ENCODE measurements at places on chromosomes 4 and X. TPM values are rescaled to one million over a fixed set of nuclear protein-coding genes. Genes with fewer than 3 reads are reported as not detected.

Gene PDLIM3
- 2.2 TPM for polyA plus RNA-seq

DNA sequence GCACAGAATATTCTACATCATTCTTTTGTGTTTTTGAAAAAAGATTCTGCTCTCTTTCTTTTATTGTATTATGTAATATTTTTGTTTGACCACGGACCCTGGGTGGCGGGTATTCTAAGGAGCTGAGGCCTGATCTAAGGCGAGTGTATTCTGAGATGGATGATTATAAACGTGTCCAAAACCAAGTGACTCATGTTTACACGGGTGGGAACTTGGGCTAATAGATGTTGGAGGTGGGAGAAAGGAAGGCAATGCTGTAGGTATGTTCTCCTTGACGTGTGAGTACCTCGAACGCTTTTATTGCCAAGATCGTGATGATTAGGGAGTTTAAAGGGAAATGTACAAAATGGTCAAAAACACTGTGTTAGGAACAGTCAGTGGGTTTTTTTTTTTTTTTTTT is 188.9 kb upstream of the FAT1 start:
- DNase-seq: no peak

Gene TRPC5OS
- polyA plus RNA-seq: 0.14 TPM

Gene GAGE1
- polyA plus RNA-seq: not detected

- DNase-seq: no peak
Observed at GRCh38 chr4:158042591-158043030, 130.2 kb downstream of the GASK1B start.

DNA sequence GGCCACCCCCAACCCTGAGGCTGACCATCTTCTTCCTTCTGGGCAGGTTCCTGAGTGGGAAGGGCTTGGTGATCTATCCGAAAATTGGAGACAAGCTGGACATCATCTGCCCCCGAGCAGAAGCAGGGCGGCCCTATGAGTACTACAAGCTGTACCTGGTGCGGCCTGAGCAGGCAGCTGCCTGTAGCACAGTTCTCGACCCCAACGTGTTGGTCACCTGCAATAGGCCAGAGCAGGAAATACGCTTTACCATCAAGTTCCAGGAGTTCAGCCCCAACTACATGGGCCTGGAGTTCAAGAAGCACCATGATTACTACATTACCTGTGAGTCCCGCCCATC is 9.7 kb downstream of the EFNB1 start:
- no peak for DNase-seq

Gene SSX2B
- polyA plus RNA-seq: not detected

DNA sequence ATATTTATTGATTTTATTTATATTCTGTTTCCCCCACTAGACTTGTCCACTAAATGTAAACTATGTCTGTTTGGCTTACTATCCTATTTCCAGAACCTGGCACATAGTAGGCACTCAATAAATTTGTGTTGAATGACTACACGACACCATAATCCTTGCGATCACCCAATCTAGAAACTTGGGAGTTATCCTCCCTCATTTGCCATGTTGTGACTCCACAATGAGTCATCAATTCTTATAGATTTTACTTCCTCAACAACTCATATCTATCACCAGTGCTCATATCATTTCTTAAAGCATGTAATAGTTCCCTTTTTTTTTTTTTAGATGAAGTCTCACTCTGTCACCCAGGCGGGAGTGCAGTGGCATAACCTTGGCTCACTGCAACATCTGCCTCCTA is 39.9 kb upstream of the VAMP7 start:
- no peak for DNase-seq

Gene AR
- polyA plus RNA-seq: 4.0 TPM

Gene STAP1
- 0.37 TPM for polyA plus RNA-seq

DNA sequence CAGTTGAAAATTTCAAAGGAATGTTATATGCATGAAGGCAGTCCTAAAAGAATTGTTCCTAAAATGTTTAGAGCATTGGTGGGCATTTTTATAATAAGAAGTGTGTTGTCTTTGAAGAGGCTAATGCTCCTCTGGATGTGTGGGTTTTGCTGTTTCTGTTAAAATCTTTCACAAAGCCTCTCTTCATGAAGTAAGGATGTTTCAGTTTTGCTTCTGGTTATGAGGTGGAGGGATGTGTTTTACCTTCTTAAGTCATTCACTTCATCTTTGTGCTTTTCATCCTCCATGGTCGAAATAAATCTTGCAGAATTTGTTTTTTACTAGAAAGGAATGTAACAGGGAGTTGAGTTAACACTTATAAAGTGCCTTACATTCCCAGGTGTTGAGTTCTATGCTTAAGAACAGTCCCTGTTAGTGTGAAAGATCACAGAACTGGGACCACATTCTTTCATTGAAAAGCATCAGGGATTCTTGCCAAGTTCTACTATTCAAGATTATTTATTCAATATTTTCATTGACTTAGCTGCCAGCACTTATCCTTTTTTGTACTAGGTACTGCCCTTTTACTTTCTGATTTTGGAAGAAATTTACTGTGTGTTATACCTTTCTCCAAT is 21.1 kb downstream of the FHIP1A start:
- no peak for DNase-seq

Gene PNMA6A
- polyA plus RNA-seq: 7.8 TPM

GRCh38 chrX:69025802-69026301 is 139.4 kb downstream of the PJA1 start:
- no peak for DNase-seq

Gene ITGB1BP2
- polyA plus RNA-seq: 1.2 TPM

DNA sequence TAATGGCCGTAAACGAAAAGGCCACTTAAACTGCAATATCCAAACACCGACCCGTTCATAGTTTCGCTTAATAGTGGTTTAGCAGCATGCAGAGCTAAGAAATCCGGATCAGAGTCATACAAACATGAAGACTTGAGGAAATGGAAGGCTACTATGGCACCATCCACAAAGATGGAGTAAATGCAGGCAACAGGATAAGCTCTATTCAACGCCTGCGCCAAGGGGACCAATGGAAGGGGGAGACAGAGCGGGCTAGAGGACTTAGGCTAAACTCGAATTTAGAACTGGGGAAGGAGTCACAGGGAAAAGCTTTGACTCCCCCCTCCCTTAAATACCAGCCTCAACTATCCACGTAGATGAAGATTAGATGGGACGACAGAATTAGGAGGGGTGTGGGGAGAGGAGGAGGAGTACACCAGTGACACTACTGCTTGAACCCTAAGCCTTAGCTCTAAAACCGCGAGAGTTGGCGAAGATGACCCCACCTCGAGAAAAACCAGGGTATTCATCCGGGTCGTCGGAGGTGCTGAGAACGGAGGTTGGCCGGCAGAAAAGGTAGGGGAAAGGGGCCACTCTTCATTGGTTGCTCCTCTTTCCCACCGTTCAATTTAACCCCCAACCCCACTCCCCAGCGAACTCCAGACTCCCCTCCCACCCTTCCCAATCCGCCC is 3.5 kb downstream of the HUWE1 start:
- no peak for DNase-seq

DNA sequence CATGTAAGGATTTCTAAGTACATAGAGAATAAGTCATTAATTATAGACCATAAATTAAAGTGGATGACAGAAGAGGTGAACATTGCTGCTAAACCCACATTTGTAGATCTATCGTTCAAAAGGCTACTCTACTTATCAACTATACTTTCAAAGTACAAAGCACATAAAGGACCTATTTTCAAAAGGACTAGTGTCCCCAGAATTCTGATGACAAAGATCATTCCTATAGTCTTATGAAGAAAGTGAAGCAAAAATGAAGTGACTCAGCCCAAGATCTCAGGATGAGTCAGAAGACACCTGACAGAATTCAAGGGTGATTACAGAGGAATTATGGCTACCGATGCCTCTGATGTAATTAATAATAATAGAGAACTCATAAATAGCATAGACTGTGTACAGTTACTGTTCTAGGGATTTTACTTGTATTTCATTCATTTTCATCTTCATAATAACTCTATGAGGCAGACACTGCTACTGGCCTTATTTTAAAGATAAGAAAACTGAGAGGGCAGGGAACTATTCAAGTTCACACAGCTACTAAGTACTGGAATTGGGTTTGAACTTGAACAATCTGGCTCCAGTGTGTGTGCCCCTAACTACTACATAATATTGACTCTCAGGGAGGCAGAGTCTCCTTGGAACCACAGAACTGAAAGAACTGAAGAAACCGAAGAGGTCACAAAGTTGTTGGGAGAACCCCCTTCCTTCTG is 17.1 kb downstream of the USP46 start:
- no peak for DNase-seq

DNA sequence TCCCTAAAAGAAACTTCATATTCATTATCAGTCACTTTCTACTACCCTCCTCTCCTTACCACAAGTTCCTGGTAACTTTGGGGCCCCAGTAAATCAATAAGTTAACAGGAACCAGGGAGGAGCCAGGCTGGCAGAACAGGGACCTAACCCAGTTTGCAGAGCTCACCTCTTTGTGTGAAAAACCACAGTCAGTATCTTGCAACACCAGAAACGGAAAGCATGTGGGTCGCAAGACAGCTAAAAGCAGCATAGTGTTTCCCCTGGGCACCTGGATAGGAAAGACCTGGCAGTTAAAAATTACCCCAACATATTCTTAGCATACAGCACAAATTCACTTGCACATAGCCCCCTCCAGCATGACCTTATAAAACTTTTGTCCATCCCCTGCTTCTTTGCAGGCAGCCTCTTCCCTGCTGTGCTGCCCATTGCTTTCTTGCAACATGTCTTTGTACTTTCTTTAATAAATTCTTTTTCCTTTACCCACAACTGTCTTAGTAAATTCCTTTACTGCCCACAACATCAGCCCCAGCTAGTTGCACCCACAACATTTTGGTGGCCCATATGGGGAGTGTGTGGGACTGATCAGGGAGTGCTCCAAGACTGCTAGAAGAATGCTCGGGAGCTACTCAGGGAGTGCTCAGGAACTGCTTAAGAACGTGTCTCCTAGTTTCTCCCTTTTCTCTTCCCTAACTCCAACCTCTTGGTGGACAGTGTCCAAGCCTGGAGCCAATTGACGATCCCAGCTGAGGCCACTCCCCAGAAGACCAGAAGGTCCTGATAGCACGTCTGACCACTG is 83.4 kb downstream of the MSN start:
- no peak for DNase-seq

Gene CXCL11
- 0.42 TPM for polyA plus RNA-seq

- no peak for DNase-seq
Observed at GRCh38 chrX:12145402-12145801, 7.1 kb downstream of the FRMPD4 start.

Gene OTC
- polyA plus RNA-seq: not detected

DNA sequence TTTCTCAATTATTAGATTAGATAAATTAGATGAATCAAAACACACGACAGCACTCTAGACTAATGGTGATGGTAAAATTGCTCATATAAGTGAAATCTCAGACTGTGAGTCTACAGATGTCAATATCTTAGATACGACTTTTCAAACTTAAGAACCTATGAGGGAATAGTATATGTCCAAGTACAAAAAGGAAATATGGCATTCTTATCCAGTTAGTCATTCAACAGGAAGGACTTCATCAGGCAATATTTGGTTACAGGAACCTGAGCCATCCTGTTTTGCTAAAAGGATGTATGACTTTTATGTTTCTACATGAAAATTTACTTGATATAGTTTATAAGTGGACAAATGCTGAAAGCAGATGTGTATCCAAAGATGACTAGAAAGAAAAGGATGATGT is 107.0 kb downstream of the CT47B1 start:
- DNase-seq: no peak

DNA sequence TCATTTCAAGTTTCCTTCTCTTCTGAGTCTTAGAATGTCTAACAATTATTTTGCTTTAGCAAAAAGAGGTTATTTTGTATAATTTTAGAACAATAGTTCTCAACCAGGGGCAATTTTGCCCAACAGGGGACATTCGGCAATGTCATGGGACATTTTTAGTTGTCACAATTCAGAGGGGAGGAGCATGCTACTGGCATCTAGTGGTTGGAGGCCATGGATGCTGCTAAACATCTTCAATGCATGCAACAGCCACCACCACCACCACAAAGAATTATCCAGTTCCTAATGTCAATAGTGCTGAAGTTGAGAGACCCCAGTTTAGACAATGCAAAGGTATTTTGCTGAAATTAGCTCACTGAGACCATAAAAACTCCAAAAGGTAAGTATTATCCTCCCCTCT is 122.5 kb downstream of the ARHGAP6 start:
- no peak for DNase-seq

DNA sequence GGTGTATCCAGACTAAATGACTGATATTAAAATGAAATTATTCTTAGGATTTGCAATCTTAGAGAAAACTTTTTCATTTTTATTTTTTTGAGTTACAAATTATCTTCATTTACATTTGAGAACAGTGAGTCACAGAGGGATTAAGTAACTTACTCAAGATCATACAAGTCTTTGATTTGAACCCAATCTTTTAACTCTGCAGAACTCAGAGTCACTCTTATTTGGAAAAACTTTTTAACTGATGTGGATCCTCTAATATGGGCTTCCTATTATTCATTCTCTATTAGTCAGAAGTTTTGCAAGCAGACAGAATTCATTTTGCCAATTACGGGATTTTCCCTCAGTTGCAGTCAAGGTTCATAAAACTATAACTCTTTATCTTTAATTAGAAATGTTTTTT is 20.1 kb downstream of the HPRT1 start:
- no peak for DNase-seq

GRCh38 chr4:55808632-55809031 is 11.0 kb upstream of the EXOC1L start:
- DNase-seq: no peak

DNA sequence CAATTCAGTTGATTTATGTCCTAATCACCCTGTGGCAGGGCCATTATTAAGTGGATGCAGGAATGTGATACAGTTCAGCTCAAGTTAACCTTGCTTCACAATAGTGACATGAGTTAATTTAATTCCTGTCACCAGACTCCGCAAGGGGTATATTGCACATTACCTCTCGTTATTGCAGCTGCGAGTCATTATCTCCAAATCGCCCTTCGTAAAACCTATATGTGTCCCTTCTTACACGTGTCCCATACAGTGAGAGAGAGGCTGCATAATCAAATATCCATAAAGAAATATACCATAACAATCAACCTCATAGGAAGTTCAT is 369.9 kb upstream of the ANXA10 start:
- DNase-seq: no peak

DNA sequence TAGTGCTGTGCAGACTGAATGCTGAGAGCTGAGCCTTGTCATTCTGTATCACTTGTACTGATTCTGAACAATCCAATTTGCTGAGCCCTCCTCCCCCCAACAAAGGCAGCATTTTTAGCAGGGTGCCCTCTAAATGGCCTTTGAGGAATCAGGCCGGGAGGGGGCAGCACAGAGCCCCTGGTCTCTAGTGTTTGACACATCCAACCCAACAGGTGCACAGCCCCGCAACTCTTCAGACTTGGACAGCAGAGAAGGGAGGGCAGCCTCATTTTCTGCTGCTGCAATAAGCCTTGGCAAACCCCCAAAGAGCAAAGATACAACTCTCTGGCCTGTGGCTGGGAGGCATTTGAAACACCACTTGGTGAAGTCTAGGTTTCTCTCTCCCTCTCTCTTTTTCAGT is 3.4 kb downstream of the ATP1B4 start:
- no peak for DNase-seq

DNA sequence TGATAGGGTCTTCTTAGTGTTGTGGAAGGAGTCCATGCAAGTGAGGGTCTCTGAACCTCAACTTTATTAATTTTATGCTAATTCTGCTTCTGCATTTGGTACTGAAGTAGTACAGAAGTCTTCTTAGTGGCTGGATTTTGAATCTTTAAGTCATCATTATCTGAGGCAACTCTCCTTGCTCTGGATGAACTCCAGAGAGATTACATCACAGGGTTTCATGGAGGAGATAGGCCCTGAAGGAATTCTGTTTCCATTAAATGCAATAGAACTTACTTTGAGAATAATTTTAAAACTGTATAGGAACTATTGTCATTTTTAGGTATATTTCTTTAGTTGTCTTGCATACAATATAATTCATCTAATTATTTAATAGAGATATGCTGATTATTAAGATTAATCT is 451.2 kb downstream of the FAT4 start:
- DNase-seq: no peak

GRCh38 chr4:38366456-38366855 is 297.5 kb upstream of the KLF3 start:
- DNase-seq: no peak
